ENCODE measurements at places on chromosomes 2 and 18.

DNA sequence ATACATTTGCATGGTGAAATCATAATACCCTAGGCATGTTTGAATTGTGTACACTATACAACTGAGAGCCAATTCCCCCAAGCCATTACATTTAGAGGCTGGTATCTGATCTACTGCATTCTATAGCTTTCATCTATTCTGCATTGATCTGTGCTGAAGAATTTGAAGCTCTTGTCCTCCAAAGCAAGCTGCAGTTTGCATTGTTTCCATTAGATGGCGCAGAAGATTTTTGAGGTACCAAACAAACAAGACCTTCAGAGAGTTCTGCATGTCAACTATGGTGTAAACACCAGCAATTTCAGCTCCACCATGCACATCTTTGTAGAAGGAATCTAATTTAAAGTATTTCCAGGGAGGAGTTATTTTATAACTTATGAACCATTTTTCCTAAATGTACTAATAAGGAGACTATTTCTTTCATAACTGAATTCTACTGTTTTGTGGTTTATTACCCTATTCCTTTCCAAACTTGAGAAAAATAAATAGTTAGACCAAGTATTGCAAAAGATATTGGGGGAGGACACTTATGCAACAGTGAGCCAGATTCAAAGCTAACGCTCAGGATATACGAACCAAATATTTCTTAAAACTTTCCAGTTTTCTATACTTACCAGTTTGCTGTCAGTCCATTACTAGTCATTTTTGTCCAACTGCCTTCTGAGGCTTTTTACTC, 761.8 kb upstream of the ACVR2A start:
- DNase-seq: no peak

DNA sequence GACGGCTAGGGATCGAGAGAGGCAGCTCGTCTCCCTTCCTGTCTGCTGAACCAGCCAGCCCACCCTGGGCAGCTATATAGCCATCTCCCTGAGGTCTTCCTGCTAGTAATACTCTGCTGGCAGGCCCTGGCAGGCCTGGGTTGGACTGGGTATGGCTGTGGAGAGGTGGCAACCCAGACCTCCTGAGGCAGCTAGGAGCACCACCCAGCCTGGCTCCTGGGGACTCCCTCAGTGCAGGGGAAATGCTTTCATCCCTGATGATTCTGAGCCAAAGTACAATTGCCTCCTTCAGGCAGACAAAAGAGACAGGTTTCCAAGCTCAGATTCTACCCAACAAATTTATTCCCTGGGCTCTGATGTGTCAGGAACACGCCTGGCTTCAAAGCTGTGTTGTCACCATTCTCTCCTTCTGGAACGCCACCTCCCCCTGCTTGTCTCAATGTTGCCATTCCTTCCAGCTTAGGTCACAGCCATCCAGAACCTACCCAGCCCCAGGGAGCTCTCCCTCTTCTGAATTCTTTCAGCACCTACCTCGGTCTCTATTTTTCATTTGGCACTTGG, 4.7 kb upstream of the DNAJB2 start:
- DNase-seq: no peak

DNA sequence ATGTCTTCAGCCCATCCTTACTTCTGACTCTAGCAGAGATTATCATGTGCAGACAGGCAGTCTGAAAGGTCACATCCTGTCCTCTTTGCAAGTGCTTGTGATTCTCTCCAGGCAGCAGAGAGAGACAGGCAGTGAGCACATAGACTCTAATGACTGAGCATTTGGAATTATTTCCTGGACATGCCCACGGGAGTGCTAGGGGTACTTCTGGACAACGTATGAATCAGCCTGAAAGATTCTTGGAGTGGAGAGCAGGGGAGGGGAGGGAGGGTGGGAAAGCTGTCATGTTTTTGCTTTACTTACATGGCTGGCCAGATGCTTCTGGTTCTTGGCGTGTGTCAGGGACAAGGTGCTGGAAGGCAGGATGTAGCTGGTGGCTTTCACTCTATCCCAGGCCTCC, 150.6 kb downstream of the RIF1 start:
- no peak for DNase-seq

- DNase-seq: no peak
These were observed 96.0 kb downstream of the TNS1 start for GRCh38 chr2:217906798-217907197.

- no peak for DNase-seq
These were observed 236.8 kb downstream of the SEPTIN10 start for GRCh38 chr2:109376796-109377495.

- DNase-seq: no peak
These were observed 3.4 kb downstream of the CYRIA start for GRCh38 chr2:16661936-16662839.

- DNase-seq: no peak
These were observed 964.7 kb upstream of the ZEB2 start for GRCh38 chr2:145484448-145485097.

DNA sequence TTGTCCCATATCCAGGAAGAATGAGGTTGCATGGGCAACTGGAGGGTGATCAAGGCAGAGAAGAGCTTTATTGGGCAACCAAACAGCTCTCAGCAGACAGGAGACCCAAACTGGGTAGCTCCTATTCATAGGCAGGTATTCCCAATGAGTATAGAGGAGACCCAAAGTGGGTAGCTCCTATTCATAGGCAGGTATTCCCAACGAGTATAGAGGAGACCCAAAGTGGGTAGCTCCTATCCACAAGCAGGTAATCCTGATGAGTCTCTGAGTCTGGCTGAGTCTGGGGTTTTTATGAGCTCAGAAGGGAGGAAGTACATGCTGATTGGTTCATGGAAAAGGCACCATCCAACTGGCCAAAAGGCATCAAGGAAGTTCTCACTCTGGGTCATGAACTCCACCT, 5.3 kb upstream of the GORASP2 start:
- DNase-seq: no peak

- DNase-seq: no peak
These were observed 38.5 kb downstream of the THAP4 start for GRCh38 chr2:241598487-241598886.

DNA sequence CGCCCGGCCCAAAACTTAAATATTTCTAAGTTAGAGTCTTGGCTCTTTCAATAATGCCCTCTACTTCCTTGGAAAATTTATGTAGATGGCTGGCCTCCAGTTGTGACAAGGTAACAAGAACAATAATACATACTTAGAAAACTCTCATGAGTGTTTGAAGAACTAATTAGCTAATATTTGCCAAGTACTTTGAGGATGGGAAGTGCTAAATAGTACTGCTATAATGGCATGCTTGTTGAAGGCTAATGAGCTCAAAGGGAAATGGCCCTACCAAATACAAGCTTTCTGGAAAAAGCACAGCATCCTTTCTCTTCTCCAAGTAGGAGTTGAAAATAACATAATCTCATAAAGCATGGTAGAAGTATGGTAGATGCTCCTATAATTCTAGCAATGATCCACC, 1022.2 kb upstream of the PIK3C3 start:
- no peak for DNase-seq

DNA sequence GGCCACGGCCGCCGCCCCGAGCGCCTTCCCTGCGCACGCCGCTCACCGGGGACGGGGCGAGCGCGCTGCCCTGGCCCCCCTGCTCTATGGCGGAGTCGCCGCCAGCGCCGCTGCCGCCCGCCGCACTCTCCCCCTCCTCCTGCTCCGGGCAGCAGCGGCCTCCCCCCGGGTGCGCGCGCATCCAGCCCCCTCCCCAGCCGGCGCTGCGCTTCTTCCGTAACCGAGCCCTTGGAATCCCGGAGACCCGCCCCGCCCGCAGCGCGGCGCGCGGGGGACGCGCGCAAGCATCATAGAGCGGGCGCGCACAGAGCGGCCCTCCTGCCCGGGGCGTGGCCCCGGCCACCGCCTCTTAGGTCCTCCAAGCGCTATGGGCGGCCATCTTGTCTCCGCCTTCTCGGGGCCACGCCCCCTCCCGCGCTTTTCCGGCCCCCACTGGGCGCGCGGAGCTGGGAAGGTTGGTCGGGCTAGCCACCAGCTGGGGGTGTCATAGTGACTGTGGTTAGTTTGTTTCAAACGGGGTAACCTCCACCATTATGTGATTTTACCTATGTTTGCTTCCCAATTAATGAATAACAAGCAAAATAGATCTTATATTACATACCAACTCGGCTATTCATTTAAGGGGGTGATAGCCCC, at the start of gene MBD2:
MBD2 (minus strand) TSS at position 291 of the 636 bp plus-strand sequence; CDS start at position 181, 110 bp downstream.
- peak; percentile 92 for DNase-seq

DNA sequence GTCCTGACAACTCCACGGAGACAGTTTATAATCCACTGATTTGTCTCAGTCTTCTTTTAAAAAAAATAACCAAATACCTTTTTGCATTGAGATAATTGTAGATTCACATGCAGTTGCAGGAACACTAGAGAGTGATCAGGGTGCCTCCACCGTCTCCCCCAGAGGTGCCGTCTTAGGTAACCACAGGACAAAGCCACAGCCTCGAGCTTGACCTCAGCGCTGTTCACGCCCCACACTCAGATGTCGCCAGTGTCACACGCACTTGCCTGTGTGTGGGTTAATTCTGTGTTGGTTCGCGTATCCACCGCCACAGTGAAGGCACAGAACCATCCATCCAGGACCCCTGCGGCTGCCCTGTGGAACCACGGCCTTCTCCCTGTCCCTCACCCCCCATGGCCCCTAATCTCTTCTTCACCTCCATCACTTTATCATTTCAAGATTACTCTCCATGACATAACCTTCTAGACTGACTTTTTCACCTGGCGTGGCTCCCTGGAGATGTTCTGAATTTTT, 295.0 kb upstream of the HDAC4 start:
- DNase-seq: no peak

Measured in stimulated activated CD4-positive, alpha-beta T cell treated with anti-CD3 and anti-CD28 coated beads, Interleukin-15, amount 100 ng/mL, for 1 hour (primary cell).